ENCODE measurements at places on chromosomes 12 and 14.

GRCh38 chr14:91396959-91397815 lies 20.4 kb downstream of the CCDC88C start:
- peak; percentile 82 for DNase-seq

DNA sequence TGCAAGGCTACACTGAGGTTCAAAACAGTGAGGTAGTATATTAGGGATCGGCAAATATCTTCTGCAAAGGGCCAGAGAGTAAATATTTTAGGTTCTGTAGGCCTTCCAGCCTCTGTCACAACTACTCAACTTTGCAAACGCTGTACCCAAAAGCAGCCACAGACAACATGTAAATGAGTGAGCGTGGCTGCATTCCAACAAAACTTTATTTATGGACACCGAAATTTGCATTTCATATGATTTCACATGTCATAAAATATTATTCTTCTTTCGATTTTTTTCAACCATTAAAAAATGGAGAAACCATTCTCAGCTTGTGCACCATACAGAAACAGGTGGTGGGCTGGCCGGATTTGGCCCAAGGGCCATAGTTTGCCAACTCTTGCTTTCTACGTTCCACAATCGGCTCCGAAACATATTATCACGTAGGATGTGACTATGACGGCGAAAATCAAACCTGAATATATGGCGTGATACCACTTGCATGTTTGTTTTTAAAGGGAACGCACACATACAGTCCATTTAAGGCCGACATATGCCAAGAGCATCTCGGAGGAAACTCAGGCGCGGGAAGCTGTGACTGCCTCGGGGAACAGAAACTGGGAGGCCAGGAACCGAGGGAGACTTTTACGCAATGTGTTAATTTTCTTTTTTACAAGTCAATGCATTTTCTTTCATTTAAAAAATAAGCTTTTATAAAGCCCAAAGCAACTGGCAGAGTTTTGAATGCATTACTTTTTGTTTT lies 7.1 kb downstream of the NCOR2 start:
- no peak for DNase-seq

- DNase-seq, result no peak
Observed at GRCh38 chr12:52122540-52122871, 43.0 kb downstream of the SMIM41 start.

DNA sequence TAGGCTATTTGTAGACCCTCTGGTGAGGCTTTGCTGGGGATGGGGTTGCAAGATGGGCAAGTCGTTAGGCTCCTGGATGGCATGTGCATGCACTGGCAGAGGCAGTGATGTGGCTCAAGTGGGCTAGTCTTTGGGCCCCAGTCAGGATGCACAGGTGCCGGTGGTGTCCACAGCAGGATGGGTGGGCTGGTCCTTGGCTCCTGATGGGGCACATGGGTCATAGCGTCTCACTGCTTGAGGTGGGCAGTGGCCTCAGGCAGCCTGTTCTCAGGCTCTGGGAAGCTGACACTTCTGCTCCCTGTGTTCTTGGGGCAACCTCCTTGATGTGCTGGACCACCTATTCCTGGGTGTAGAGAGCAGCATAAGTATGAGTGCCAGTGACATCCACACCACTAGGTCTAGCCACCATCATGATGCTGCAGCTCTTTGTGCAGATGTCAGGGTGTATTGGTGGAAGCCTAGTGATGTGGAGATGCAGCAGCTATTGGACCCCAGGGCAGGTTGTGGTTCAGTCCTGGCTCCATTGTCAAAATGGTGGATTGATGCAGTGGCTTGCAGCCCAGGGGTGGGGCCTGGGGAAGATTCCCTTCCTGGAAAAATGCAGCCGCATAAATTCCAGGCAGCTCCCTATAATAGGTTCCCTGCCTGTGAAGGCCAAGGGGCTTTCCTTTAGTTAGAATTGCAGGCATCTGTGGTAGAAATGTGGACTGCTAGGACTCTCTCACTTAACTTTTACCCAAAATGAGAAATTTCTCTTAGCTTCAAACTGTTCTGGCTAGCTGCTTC lies 742.5 kb upstream of the MDGA2 start:
- DNase-seq, result no peak

GRCh38 chr12:105100207-105100985 lies 7.1 kb upstream of the WASHC4 start:
- DNase-seq, result no peak
